Activated naive CD4-positive, alpha-beta T cell treated with anti-CD3 and anti-CD28 coated beads, Interleukin-2, amount 10 ng/mL, durations not matched to agents 5 hours and 36 hours (primary cell): ENCODE measurements at places on chromosomes 13 and 19. TPM values are rescaled to one million over a fixed set of nuclear protein-coding genes. Genes with fewer than 3 reads are reported as not detected.

The DCLK1 gene
- total RNA-seq, result not detected

The NBEA gene
- total RNA-seq, result 0.31 TPM

The VSIG10L gene
- 0.28 TPM for total RNA-seq

The ICAM3 gene
- total RNA-seq, result 234 TPM

The ACER1 gene
- total RNA-seq, result 0.84 TPM

The KLHL1 gene
- not detected for total RNA-seq

The CACNG7 gene
- total RNA-seq, result not detected

The KLK15 gene
- not detected for total RNA-seq

The NCAN gene
- total RNA-seq, result not detected

The TMC4 gene
- total RNA-seq, result 3.6 TPM
